Chondrocyte (in vitro differentiated cells): ENCODE measurements at places on chromosomes 1 and 21. TPM values are rescaled to one million over a fixed set of nuclear protein-coding genes. Genes with fewer than 3 reads are reported as not detected.

Gene SHISAL2A
- 0.24 TPM in 1 of 3 replicates, not detected in the others for total RNA-seq

Gene GIPC2
- 0.10 to 0.15 TPM (median 0.10 TPM) in 3 replicates for total RNA-seq

Gene TNFRSF8
- total RNA-seq = not detected in 3 replicates

DNA sequence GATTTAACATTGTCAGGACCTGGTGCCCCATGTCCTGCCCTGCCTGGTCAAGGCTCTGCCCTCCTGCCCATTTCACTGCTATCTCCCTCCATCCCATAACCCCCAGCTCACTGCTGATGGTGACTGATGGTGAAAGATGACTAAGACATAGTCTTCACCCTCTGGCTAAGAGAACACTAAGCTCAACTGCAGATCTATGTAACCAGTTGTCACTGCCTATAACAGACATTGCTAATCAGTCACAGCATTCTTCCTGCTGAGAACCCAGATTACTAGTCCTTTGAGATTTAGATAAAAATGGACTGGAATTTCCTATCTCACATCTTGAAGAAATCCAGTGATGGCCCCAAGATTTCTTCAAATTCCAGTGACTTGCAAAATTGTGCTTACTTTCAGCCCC lies 8.0 kb upstream of the ZNF362 start:
- no peak overlapping the region for H3K27ac ChIP-seq
- DNase-seq = no peak
- H3K36me3 ChIP-seq = no peaks in the 10 kb centered on the region
- H3K4me1 ChIP-seq = peaks cover 14% of the 10 kb centered on the region
- no peak overlapping the region for H3K4me3 ChIP-seq

DNA sequence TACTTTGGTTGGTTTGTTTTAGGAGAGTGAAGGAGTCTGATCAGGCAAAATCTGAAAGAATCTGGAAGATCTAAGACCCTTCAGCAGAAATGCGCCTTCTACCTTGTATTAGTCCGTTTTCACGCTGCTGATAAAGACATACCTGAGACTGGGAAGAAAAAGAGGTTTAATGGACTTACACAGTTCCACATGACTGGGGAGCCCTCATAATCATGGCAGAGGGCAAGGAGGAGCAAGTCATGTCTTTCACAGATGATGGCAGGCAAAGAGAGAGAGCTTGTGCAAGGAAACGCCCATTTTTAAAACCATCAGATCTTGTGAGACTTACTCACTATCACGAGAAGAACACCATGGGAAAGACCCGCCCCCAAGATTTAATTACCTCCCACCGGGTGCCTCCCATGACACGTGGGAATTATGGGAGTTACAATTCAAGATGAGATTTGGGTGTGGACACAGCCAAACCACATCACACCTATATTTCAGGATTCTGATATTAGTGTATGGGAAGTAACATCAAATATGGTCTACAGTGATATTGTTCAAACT lies 99.3 kb downstream of the GLUL start:
- H3K27ac ChIP-seq = no peak overlapping the region
- peaks cover 17% of the 10 kb centered on the region for H3K4me1 ChIP-seq
- H3K4me3 ChIP-seq = no peak overlapping the region
- peaks cover 7% of the 10 kb centered on the region for H3K27me3 ChIP-seq

- no peak overlapping the region for H3K27ac ChIP-seq
- peaks cover 11% of the 10 kb centered on the region for H3K27me3 ChIP-seq
- H3K4me3 ChIP-seq = no peak overlapping the region
- DNase-seq = no peak
Observed at GRCh38 chr1:217253985-217254384, 376.9 kb downstream of the GPATCH2 start.

DNA sequence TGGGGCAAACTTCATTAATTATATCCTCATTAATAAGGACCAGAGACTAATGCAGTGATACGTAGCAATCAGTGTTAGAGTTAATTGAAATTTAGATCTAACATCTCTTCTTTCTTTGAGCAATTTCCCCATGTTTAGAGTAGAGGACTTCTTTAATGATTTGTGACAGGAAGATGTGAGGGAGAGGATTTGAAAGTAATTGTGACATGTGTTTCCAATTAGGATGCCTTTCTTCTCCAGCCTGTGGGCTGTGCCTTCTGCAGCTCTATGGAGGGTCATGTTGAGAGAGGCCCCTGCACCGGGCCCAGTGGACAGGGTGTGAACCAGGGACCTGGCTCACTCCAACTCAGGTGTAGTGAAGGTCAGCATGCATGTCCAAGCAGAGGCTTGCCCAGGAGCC lies 103.0 kb downstream of the GREM2 start:
- no peaks in the 10 kb centered on the region for H3K36me3 ChIP-seq
- DNase-seq = no peak
- H3K4me3 ChIP-seq = no peak overlapping the region
- no peak overlapping the region for H3K27ac ChIP-seq
- H3K27me3 ChIP-seq = peaks cover 12% of the 10 kb centered on the region

DNA sequence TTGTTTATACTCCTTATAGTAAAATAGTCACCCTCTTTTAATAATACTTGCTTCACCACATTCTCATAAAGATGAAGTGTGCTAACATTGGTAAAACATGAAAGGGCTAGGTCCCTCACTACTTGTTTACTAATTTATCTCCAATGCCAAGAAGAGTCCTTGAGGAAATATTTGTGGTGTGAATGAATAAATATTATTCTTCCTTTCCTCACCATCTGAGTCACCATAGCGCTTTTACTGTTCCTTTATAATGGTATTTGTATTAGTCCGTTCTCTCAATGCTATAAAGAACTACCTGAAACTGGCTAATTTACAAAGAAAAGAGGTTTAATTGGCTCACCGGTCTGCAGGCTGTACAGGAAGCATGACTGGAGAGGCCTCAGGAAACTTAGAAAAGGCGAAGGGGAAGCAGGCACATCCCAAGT lies 222.8 kb upstream of the ZRANB2 start:
- H3K27me3 ChIP-seq = peaks cover 1% of the 10 kb centered on the region
- no peaks in the 10 kb centered on the region for H3K4me1 ChIP-seq
- no peak for DNase-seq
- H3K36me3 ChIP-seq = no peaks in the 10 kb centered on the region

GRCh38 chr1:204110894-204111633 lies 38.1 kb downstream of the SOX13 start:
- DNase-seq = no peak
- no peak overlapping the region for H3K4me3 ChIP-seq
- no peaks in the 10 kb centered on the region for H3K36me3 ChIP-seq
- H3K4me1 ChIP-seq = no peaks in the 10 kb centered on the region

DNA sequence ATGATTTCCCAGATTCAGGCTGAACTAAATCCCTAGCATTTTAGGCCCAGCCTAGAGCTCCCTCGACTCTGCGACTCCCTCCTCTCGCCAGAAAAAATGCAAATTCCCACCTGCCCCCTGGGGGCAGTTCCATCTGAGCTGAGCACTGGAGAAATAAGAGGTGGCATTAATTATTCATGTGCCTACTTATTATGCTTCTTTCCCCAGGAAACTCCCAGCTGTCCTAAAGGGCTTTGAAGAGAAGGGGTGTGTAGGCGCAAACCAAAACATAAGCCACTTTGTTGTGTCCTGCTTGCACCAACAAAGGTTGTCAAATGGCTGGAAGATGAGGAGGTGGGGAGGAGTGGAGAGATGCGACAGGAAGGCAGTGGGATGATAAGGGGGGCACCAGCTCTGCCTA lies 41.4 kb upstream of the GOLT1A start:
- no peak for DNase-seq
- peaks cover 7% of the 10 kb centered on the region for H3K27me3 ChIP-seq
- no peak overlapping the region for H3K27ac ChIP-seq

DNA sequence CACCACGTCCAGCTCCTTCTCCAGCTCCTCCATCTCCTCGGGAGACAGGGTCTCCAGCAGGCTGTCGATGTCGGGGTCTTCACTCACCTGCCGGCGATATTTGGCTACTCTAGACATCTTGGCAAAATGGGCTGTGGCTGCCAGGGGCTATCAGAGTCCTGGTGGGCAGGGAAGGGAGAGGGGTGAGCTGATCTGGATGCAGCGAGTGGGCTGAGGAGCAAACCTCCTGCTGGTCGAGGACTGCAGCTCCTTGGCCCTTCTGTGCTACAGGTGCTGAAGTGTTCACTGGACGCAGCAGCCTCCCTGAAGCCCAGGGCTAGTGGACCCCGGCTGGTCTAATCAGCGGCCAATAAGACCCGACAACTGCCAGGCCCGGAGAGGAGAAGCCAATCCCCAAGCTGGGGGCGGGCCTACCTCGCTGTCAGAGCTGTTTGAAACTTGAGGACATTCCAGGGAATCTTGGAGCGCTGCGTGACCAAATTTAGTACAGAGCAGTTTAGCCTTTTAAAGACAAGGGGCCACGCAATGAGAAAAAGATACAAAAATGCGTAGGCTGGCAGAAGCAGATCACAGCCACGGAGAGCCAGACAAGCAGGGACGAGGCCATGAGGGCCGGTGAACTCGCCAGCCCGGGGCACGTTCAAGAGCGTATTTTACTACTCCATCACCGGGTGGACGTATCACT lies at the start of gene LMOD1:
TSS of gene LMOD1 (minus strand) at position 325 of the 685 bp plus-strand sequence. CDS start at position 117, 208 bp downstream.
- no peaks in the 10 kb centered on the region for H3K36me3 ChIP-seq
- H3K4me1 ChIP-seq = peaks cover 75% of the 10 kb centered on the region
- peak within 1 kb of the TSS; percentile 88 for H3K4me3 ChIP-seq
- DNase-seq = peak; percentile 95
- peak within 1 kb of the TSS; percentile 92 for H3K27ac ChIP-seq

DNA sequence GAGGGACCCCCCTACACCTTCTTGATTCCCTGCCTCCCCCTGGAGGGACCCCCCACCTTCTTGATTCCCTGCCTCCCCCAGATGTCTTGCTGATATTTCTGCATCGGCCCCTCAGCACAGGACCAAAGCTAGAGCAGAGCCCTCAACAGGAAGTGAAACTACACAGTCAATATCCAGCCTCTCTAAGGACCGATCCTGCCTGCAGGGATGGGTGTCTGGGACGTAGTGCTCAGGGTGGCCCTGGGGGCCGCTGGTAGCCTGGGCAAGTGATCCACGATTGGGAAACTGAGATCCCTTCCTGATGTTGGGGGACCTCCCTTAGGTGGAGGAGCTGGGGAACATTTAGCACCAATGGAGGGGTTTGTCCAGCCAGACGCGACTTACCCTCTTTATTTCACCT lies 3.9 kb upstream of the LEFTY2 start:
- H3K4me1 ChIP-seq = peaks cover 28% of the 10 kb centered on the region
- no peak for DNase-seq
- no peak overlapping the region for H3K27ac ChIP-seq

GRCh38 chr1:74502432-74502831 lies 10.0 kb downstream of the LRRC53 start:
- no peaks in the 10 kb centered on the region for H3K36me3 ChIP-seq
- peaks cover 18% of the 10 kb centered on the region for H3K27me3 ChIP-seq
- H3K4me1 ChIP-seq = no peaks in the 10 kb centered on the region
- H3K27ac ChIP-seq = no peak overlapping the region

DNA sequence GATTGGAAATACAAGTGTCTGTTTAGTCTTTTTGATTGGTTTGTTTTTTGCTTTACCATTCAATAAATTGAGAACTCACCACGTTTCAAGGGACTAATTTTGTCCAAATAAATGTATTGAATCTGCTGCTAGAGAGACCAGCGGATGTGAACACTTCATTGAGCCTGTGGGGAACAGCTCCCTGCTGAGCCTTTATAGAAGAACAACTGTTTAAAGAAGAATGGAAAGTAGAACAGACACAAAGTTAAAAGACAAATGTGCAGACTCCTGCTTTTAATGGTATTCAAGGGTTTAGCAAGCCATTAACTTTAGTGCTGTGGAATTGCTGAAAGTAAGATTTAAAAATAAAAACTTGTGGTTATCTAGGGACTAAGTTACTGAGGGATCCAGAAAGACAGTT lies 817.7 kb upstream of the B3GALT2 start:
- no peaks in the 10 kb centered on the region for H3K27me3 ChIP-seq
- no peaks in the 10 kb centered on the region for H3K36me3 ChIP-seq
- H3K4me3 ChIP-seq = no peak overlapping the region
- no peaks in the 10 kb centered on the region for H3K4me1 ChIP-seq
- no peak overlapping the region for H3K27ac ChIP-seq

GRCh38 chr1:233361876-233362275 lies 34.4 kb downstream of the MAP3K21 start:
- H3K27ac ChIP-seq = no peak overlapping the region
- H3K4me1 ChIP-seq = peaks cover 6% of the 10 kb centered on the region
- H3K27me3 ChIP-seq = peaks cover 36% of the 10 kb centered on the region
- DNase-seq = no peak
- no peak overlapping the region for H3K4me3 ChIP-seq
- no peaks in the 10 kb centered on the region for H3K36me3 ChIP-seq

- H3K27ac ChIP-seq = no peak overlapping the region
- no peaks in the 10 kb centered on the region for H3K4me1 ChIP-seq
- no peak for DNase-seq
Observed at GRCh38 chr1:109901524-109902145, 9.0 kb upstream of the CSF1 start.

- H3K36me3 ChIP-seq = peaks cover 35% of the 10 kb centered on the region
- peaks cover 78% of the 10 kb centered on the region for H3K4me1 ChIP-seq
- no peaks in the 10 kb centered on the region for H3K27me3 ChIP-seq
- H3K4me3 ChIP-seq = peak overlapping the region; percentile 37
- peak overlapping the region; percentile 38 for H3K27ac ChIP-seq
Observed at GRCh38 chr1:39632323-39632681, 7.1 kb downstream of the HEYL start.

DNA sequence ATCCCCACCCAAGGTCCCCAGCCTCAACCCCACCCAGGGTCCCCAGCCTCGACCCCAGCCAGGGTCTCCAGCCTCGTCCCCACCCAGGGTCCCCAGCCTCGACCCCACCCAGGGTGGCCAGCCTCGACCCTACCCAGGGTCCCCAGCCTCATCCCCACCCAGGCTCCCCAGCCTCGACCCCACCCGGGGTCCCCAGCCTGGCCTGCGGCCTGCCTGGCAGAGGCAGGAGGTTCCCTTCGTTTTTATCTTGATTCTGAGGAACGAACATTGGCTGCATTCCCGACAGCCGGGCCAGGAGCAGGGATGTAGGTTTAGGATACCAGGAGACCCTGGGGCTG lies 3.4 kb upstream of the PDE9A start:
- peaks cover 22% of the 10 kb centered on the region for H3K27me3 ChIP-seq
- H3K4me3 ChIP-seq = no peak overlapping the region
- no peak overlapping the region for H3K27ac ChIP-seq
- H3K4me1 ChIP-seq = peaks cover 14% of the 10 kb centered on the region
- peak; percentile 75 for DNase-seq

DNA sequence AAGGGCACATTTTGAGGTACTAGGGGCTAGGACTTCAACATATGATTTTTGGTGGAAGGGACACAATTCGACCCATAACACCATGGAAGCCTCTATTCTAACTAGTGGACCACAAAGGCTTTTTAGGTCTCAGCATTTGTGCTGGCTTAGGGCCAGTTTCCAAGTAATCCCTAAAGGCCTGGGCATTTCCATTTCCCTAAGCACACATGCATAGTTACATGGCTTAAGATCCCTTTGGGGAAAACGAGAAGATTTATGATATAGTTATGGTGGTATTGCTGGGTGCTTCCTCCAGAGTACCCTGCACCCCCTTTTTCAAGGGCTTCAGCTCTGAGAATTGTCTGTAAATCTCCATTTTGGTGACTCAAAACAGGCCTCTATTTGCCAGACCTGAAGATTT lies 28.2 kb upstream of the TMEM54 start:
- peaks cover 10% of the 10 kb centered on the region for H3K27me3 ChIP-seq
- no peak for DNase-seq
- H3K36me3 ChIP-seq = no peaks in the 10 kb centered on the region
